ENCODE measurements at places on chromosomes 6 and 20.

DNA sequence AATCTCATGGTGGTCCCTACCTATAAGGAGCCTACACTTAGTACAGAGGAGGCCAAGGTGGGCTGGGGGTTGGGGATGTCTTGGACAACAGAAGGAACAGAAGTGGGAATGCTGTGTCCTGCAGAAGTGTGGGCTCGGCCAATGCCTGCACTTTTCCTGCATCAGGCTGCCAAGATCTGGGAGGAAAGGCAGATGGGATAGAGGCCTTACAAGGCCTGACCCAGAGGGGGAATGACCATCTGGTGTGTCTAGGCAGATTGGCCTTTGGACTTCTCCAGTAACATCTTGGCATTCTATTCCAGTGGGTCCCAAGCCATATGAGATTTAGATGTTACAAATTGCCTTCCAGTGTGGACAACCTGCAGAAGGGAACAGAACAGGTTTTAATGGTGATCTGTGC, 124.7 kb upstream of the GPR6 start:
- no peak for DNase-seq

DNA sequence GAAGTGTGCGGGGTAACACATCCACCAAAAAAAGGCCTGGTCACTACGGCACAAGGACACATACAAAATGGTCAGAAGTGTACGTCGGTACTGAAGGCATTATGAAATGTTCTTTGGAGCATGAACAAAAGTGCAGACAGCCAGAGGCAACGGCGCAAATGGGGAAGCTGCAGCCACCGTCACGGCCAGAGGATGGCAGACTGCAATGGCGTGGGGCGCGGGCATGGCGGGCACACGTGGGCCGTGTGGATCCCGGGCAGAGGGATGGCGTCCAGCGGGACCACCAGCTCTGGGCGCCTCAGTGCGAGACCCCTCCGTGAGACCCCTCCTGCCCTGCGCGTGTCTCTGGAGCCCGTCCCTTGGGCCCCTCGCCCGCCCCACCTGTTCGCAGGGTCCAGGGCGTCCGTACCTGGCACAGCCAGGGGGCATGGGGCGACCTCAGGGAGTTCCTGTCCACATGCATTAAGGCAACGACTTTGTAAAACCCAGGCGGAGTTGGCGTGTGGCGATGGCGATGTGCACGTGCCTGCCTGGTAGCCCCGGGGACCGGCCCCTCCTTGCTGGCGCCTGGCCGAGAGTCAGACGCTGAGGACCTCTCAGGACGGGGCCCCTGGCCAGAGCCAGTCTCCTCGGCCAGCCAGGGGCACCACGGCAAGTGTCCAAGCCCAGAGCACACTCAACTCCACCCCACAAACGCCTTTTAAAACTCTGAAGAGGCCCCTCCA, 39.5 kb upstream of the CHRNA4 start:
- DNase-seq, result no peak

- DNase-seq, result no peak
Observed at GRCh38 chr20:20417876-20418676, 50.2 kb downstream of the INSM1 start.

GRCh38 chr20:24694157-24694726, 224.8 kb downstream of the SYNDIG1 start:
- DNase-seq, result no peak

GRCh38 chr6:33458676-33459075, 4.3 kb downstream of the ZBTB9 start:
- no peak for DNase-seq

DNA sequence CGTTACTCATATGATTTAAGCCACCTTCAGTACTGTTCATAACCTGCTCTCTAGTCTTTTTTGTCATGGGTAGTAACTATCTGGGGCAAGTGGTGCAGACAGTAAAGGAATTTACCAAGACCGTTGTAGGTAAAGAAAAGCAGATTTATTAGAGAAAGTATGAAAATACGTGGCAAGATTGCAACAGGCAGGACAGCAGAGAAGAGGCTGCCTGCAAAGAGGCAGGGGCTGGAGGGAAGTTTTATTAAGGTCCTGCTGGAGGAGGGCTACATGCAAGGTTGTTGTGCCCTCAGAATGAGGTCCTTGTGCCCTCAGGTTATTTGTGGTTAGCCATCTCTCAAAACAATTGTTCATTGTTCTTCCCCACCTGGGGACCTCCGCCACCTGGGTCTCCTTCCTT, 444.3 kb downstream of the BCKDHB start:
- DNase-seq, result no peak

DNA sequence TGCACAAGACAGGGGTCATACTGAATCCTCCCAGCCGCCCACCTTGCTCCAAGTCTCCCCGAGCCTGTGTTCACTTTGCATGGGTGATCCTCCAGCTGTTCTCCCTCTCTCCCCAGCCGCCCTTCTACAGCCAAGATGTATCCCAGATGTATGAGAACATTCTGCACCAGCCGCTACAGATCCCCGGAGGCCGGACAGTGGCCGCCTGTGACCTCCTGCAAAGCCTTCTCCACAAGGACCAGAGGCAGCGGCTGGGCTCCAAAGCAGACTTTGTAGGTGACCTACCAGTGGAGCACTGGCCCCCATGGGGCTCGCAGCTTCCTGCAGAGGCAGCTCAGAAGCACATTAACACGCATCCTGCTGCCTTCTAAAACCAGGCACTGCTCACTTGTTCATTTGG, 14.6 kb upstream of the IFT52 start:
- DNase-seq, result no peak

DNA sequence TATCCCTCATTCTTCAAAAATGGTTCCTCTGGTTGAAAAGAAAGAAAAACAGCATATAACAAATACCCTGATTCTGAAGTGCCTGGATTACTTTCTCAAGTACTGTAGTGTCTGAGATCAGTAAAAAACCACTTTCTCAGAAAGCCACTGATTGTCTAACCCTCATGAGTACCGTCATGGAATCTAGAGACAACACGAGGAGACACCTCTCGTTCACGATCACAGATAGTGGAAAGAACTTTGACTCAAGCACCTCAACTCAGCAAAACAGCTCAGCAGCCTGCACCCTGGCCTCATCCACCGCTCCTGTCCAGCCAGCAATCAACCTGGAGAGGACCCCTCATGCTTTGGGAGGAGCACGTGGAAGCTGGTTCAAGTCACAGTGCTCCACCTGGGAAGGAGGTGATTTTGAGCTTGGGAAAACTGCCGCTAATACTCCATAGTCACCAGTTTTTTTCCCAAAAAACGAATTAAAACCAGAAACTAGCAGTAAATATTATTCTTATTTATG, 1.0 kb downstream of the SCML4 start:
- DNase-seq, result no peak

DNA sequence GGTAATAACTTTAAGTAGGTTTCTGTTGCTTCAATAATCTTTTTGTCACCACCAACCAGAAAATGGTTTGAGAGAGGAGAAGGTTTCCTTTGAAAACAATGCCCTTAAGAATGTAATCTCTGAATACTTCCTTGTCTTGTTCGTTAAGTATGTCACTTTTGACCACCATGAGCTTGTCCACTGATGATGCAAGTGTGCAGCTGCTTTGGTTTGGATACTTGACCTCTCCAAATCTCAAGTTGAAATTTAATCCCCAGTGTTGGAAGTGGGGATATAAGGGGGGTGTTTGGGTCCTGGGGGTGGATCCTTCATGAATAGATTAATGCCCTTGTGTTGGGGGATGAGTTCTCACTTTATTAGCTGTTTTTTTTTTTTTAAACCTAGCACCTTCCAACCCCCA, 985.4 kb downstream of the EPHA7 start:
- no peak for DNase-seq

DNA sequence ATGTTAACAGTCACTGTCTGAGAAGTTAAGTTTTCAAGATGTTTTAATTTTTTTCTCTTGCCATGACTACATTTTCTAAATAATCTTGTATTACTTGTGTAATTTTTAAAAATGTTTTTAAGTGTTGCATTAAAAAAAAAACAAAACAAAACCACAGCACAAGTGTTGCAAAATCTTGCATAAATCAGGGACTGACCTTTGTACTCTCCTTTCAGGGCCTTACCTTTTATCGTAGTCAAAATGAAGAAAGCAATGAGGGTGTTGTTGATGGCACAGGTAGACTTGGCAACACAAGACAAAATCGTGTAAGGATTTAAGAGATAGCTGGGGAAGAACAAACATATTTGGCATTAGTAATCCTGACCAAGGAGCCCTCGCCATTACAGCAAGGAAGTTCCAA, 42.5 kb downstream of the PIGU start:
- no peak for DNase-seq

DNA sequence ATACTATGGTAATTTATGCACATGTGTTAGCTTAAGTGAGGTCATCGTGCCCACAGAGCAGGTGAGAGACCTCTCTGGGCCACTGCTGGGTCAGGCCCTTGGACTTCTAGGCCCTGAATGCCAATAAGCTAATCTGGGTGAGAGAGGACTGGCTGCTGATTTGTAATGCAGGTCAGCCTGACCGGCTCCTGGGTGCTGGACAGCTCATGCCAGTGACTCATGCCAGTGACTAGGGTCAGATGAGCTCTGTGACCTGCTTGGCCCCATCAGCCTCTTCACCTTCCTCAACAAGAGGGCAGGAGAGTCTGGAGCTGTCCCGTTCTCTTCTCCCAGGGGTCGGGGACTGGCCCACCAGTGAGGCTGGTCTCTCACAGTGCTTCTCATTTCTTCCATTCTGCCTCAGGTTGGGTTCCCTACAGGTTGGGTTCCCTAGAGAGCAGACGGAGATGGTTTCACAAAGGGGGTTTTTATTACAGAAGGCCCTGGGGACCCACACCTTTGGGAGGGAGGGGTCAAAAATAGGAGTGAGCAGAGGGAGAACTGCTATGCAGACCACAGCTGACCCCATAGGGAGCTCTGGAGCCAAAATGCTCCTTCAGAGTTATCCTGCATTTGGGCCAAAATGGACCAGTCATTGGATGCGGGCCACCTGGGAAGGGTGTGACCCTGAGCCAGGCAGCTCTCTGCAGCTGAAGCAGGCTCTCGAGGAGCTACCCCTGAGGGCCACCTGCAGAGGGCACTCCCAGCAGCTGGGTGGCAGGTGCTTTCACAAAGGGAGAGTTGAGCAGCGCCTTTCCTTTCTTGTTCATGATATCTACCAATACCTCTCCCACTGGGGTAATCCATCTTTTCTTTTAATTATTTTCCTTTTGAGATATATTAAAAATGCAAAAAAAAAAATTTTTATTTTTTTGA, 2.2 kb upstream of the OXT start:
- no peak for DNase-seq

GRCh38 chr6:131739136-131739535, 28.3 kb upstream of the CTAGE9 start:
- DNase-seq, result no peak

DNA sequence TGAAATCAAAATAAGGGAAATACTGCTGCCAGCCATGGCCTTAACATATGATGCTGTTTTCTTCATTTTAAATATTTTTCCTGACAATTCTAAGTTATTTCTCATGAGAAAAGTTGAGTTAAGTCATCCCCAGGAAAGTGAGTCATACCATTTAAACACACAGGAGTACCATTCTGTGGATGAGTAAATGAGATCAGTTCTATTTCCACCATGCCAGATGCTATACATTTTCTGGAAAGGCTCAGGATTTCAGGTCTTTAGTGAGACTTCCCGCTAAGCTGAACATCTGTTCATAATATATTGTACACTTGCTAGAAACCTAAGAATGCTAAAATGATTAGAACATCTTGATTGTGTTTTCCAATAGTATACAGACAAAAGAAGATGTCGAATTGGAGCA, 256.2 kb upstream of the MANEA start:
- no peak for DNase-seq

GRCh38 chr6:144921206-144921975, 636.3 kb downstream of the UTRN start:
- DNase-seq, result no peak
